T-helper 2 cell (primary cell): ENCODE measurements at places on chromosomes 4 and X.
A peak's percentile ranks its signal among the peaks of the same experiment; 100 is the strongest.

GRCh38 chr4:183492791-183493222 is 12.1 kb upstream of the ING2 start:
- no peak for DNase-seq

GRCh38 chr4:188554413-188554812 is 415.2 kb downstream of the TRIML1 start:
- DNase-seq = no peak

- no peak for DNase-seq
Measured at GRCh38 chr4:88938138-88938537, 118.8 kb downstream of the FAM13A start.

- DNase-seq = no peak
Measured at GRCh38 chrX:132592880-132593279, 104.0 kb upstream of the MBNL3 start.

DNA sequence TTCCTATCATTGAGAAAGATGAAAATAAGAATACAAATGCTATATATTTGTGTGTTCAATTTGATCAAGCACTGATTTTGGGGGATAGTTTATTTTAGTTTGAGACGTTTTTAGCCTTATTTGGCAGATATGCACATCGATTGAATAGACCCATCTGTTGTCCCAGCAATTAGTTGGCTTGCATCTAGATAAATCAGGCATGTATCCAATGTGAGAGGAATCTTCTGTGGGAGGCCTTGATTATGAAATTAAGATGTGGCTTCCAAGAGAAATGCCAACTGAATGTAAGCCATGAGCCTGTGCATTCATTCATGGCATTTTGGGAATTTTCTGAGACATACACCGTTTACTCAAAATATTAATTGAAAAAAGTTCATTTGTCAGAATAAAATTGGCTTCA is 623.1 kb downstream of the TECRL start:
- DNase-seq = no peak

- DNase-seq = peak; percentile 52
Measured at GRCh38 chrX:134803551-134804183, 145.4 kb upstream of the PLAC1 start.

GRCh38 chr4:44493924-44494323 is 45.3 kb upstream of the KCTD8 start:
- no peak for DNase-seq

- no peak for DNase-seq
Measured at GRCh38 chr4:142291299-142292050, 554.6 kb downstream of the INPP4B start.

DNA sequence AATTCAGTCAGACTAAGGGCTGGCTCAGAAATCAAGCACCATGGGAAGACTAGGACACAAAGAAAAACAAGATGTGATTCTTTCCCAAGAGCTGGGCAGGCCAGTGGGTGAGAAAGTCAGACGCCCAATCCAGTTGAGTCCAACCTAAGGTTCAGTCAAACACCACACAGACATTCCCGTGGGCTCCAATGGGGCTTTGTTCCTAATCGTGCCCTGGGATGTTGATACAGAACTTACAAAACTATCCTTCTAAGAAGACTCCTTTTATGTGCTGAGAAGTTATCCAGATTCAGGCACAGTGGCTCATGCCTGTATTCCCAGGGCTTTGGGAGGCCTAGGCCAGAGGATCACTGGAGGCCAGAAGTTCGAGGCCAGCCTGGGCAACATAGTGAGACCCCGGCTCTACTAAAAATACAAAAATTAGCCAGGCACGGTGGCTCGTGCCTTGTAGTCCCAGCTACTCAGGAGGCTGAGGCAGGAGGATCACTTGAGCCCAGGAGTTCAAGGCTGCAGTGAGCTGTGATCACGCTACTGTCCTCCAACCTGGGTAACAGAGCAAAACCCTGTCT is 3.7 kb downstream of the BLOC1S4 start:
- no peak for DNase-seq

GRCh38 chr4:140084385-140084784 is 69.6 kb downstream of the MAML3 start:
- no peak for DNase-seq

- no peak for DNase-seq
Measured at GRCh38 chrX:42996861-42997260, 218.9 kb upstream of the PPP1R2C start.

DNA sequence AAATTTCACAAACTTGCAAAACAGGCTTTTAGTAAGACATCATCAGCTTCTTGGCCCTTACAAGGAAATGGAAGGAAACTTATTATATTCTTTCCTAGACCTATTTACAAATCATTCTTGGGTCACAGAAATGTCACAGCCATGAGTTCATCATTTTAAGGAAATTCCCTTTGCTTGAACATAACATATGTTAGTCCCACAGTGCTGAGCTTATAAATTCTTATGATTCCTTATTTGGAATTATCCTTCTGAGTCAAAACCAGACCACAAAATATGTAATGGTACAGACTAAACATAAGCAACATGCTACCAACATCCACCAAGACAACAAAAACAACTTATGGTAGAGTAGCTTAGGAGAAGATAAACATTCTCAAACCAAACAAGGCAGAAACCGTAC is 236.9 kb upstream of the CTSO start:
- DNase-seq = no peak
